Left cardiac atrium (tissue), 4 donors: ENCODE measurements at places on chromosomes 11 and 22.

DNA sequence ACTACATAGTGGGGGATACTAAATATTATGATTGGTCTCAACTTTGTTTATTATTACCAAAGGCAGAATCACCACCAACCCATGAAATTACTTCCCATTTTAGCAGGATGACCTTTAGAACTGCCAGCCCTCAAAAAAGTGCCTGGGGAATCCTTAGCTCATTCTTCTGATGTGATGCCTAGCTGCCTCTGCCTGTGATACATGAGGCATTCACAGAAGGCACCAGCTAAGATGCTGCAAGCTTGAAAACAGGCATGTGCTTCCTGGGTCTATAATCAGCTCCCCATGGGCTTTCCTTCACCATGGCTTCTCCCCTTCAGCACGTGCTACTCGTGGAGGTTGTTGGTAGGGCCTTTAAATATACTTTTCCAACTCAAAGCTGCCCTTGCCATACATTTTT is 50.4 kb upstream of the ARHGAP20 start:
- DNase-seq, result no peak

DNA sequence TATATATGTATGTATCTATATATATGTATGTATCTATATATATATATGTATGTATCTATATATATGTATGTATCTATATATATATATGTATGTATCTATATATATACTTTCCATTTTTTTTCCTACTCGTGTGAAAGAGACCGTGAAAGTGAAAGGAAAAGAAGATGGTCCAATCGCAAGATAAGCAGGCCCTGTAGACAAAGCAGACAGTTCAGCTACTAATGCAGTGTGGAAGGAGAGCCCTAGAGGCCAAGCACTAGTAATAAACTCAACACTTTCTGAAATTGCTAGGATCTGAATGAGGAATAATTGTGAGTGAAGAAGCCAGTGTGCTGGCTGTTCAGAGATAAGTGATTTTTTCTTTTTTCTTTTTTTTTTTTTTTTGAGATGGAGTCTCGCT is 47.2 kb downstream of the MCHR1 start:
- no peak for DNase-seq

- no peak for DNase-seq
These were observed 3.6 kb downstream of the C11orf87 start for GRCh38 chr11:109425554-109425953.

- DNase-seq, result peak; percentile 53
These were observed 36.0 kb downstream of the PRCP start for GRCh38 chr11:82864268-82864667.

DNA sequence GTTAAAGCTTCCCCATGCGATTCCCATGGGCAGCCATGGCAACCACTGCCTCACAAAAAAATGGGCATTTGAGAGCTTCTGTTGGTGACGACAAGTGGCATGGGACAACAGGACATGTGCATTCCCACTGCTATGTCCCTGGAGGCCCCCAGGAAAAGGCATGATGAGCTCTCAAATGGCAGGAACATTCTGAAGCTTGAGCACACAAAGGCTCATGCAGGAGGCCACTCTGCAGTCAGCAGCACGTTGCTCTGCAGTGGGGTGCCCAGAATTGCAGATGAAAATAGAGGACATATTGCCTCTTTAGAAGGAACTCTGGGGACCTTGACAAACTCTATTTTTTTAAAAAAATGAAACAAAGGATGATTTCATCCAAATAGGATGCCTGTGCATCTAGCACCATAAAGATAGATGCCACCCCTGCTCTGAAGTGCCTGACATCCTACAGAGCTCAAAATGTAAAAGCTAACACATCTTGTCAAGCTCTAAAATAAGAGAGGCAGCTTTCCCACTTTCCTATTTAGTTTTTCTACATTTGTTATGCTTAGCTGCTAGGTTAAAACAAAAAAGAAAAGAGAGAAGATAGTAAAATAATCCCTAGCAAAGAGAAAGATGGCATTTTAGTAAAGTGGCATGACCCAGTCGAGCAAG is 277.6 kb upstream of the ZC3H12C start:
- DNase-seq, result no peak
